Activated T-cell treated with anti-CD3 and anti-CD28 coated beads, Interleukin-2, amount 50 U/mL, for 72 hours (primary cell): ENCODE measurements at places on chromosomes 2 and 18. TPM values are rescaled to one million over a fixed set of nuclear protein-coding genes. Genes with fewer than 3 reads are reported as not detected.
A peak's percentile ranks its signal among the peaks of the same experiment; 100 is the strongest.

DNA sequence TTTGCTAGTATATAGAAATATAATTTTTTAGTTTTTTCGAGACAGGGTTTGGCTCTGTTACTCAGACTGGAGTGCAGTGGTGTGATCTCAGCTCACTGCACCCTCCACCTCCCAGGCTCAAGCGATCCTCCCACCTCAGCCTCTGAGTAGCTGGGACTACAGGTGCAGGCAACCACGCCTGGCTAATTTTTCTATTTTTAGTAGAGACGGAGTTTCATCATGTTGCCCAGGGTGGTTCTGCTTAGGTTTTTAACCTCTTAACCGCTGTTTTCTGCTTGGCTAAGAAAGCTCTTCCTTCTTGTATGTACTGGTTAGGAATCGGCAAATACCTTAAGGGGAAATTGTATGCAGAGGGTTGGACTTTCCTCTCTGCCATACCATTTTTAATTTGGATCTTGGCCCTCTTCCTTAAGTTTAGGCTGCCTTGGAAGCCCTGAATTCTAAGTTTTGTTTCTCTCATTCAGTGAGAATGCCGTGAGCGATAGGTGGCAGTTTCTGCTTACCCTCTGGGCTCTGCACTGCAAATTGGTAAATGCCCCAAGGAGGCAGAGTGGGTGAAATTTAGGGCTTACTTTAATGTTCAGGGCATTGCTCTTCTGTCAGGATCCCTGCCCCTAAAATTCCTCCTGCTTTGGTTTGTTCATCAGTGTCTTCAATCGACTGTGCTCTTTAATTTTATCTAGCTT lies 32.3 kb downstream of the EML6 start:
- DNase-seq = no peak

DNA sequence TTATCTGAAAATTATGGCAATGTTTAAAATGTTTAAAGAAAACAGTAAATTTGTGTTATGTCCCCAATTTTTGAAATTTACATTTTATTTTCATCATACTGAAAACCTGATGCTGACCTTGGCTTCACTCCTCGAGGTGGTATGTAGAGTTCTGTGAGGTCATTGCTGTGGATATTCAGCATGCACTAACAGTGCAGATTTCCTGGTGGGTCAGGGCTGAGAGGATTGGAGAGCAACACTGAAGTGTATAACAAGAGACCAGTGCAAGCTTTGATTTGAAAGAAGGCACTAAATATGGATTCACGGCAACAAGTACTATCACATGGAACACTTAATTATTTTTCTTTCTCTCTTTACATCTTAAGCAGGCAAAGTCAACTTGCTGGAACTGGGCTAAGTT lies 134.1 kb downstream of the SLC8A1 start:
- DNase-seq = no peak

- no peak for DNase-seq
These were observed 49.1 kb downstream of the CCDC195 start for GRCh38 chr2:224666951-224667553.

GRCh38 chr2:134421556-134422328 lies 167.9 kb downstream of the MGAT5 start:
- no peak for DNase-seq

- DNase-seq = no peak
These were observed 10.1 kb upstream of the LRPPRC start for GRCh38 chr2:44005846-44006245.

DNA sequence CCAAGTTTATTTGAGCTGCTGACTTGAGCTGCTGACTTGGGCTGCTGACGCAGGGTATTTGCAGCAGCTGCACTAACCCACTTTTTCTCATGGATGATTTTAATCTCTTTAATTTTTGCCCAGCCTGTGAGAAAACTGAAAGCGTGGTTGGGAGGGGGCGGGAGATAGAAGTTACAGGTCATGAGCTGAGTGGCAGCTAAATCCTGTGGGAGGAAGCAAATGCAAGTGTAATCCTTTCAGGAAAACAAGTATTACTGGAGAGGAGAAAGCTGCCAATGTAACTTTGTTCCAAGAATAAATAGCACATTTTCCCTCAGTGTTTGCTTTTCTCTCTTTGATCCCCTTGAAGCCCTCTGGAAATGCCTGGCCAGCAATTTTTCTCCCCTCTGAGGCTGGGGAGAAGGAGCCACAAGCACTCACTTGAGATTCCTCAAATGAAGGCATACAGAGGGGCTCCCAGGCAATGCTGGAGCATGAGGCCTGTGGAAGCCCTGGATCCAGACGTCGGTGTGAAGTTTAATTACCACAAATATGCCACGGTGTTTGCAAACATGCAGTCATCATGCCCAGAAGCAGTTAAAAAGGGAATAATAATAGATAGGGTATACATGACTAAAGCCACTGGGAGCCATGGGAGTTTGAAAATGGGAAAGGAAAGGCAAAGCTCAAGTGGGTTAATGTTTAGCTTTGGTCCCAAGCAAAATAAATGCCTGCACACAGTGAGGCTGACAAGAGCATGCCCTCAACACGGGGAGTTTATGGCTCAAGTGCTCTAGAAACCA lies 10.4 kb upstream of the EVA1A start:
- no peak for DNase-seq

DNA sequence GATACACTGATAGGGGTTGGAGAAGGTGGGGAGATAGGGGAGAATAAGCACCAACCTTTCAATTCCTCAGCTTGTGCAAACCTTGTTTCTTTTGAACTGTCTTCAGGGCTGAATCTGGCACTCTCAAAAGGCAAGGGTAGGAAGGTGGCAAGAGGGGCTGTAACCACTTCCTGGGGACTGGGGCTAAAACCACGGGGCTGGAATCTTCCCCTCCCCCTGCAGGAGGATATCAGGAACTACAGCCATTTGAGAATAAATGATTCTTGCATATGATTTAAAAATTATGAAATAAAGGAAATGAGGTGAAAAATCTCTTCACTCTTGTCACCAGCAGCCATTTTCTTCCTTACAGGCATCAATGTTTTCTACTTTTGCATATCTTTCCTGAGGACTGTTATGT lies 50.8 kb downstream of the ATOH8 start:
- DNase-seq = peak; percentile 22

DNA sequence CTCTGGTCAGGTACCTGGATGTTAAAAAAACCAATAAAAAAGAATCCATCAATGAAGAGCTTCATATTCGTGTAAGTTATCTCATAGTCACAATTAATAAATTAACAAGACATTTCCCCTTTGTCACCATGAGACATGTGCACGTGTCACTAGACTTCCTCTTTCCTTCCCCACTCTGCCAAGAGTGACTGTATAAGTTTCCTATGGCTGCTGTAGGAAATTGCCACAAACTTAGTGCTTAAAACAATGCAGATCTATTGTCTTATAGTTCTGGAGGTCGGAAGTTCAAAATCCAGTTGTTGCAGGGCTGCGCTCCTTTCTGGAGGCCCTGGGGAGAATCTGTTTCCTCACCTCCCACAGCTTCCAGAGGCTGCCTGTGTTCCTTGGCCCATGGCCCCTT lies 35.8 kb downstream of the SLC9A4 start:
- DNase-seq = no peak

DNA sequence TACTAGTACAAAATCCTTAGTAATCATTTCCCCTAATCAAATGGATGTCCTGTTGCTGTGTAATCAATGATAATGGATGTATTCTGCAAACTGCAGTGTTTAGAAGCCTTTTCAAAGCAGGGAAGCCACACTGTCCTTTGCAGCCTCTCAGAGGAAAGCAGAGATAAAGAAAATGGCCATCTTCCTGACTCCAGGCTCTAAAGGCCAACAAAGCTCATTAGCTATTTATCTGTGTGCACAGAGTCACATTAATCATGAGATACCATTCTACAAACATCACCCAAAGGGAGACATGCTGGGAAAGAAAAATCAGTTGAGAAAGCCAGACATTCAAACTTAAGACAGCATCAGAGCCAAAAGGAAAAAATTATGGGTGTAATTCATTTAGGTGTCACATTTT lies 165.0 kb downstream of the RAD51AP2 start:
- no peak for DNase-seq

- DNase-seq = peak; percentile 23
These were observed 132.7 kb upstream of the XPO1 start for GRCh38 chr2:61670591-61671501.

DNA sequence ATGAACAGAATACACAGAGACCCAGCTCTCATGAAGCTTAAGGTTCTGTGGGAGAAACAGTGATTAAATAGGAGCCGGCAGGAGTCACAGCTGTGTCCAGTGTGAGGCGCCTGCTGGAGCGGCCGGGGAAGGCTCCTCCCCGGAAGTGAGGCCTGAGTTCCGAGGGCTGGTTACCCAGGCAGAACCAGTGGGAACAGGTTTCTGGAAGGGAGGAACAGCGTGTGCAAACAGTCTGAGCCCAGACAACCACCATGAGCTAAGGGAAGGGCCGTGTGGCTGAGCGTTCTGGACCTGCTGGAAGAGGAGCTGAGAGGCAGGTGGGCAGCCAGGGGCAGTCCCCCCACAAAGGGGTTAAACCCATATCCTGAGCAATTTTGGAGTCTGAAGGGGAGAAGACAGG lies 26.0 kb upstream of the NPAS2 start:
- no peak for DNase-seq

DNA sequence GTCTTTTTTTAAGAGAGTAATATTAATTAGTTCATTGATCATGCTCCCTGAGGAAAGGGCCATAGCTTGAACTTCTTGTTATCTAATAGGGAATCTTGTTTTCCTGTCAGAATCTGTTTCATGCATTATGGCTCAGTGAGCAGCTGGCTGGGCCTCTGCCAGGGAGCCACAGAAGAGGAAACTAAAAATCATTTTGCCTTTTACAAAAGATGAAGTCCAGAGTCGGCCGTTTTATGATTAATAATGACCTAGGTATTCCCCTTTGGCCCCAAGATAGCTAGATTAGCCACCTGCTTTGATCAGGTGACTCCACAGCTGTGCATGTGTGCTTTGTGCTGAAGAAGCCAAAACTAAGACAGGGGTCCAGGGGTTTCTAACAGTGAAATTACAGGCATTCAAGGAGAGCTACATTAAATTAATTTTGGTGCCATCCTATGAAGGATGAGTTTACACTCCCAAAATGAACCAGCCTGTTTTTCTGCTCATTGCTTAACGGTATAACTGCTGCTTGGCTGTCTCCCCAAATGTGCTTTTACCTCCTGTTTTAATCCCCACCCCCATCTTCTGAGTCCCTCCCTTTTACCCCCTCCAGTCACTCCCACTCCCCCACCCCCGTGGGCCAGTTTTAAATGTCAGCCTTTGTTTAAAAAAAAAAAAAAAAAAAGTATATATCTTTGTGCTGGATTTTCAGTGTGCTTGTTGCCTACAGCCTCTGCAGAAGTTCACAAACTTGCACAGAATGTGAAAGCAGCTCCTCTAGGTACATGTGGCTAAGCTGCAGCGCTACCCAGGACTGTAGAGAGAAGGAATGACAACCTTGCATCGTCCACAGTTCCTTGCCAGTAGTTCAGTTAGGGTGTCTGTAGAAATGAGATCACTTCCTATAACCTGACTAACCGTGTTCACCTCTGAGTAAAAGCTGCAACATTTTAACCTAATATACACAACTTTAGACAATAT lies 93.1 kb downstream of the CABLES1 start:
- DNase-seq = peak; percentile 46

- peak; percentile 97 for DNase-seq
These were observed at the start of gene DTYMK for GRCh38 chr2:241686650-241687425. Gene DTYMK (minus strand): TSS chr2:241686815. CDS start chr2:241686783, 32 bp downstream.

- DNase-seq = peak; percentile 5
These were observed at the start of gene ATP8B1 for GRCh38 chr18:57803103-57803969. Gene ATP8B1 (minus strand): TSS chr18:57803315. CDS start chr18:57731807, 71,508 bp downstream.

DNA sequence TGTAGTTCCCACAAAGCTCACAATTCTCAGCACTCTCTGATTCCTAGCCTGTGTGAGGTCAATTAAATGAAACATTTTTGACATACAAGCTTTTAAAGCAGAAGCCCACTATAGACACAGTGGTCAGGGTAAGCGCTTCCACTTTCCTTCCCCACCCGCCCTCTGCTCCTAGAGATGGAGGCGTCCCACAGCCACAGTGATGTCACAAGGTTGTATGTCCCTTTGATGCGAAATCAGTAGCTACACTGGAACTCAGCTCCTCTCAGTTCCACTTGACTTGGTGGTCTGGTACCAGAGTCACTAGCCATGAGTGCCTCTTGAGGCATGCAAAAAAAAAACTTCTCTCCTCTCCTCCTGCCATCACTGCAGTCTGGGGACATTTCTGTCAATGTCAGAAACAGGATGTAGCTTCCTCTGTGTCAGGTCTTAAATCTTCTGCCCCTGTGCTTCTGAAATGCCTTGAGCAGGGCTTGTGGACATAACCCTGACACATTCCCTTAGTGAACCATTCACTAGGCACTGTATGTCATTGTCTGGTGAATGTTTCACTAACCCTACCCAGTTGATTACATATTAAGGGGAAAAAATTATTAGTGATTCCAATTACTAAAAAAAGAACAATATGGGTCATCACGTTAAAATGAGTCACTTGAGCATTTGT lies 7.8 kb downstream of the SULT1C4 start:
- DNase-seq = no peak

GRCh38 chr2:105782646-105783045 lies 37.9 kb downstream of the NCK2 start:
- DNase-seq = no peak

- no peak for DNase-seq
These were observed 201.9 kb upstream of the SPRED2 start for GRCh38 chr2:65634304-65634703.

GRCh38 chr2:8488001-8488738 lies 193.7 kb upstream of the ID2 start:
- peak; percentile 74 for DNase-seq

DNA sequence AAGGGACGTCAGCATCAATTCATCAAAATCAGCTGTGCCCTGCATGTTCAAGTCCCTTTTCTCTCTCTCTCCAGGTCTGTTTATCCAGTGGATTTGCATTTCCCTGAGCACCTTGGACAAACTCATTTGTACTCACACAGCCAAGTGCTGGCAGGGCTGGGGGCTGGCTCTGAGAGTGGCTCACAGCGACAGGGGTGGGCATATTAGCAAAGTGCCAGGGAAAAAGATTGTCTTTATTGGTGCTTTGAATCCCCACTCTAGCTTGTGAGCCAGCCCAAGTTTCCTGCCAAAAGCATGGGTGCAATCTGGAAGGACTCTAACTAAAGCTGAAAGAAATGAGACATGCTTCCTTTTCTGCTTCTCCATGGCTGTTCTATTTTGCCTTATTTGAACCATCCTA lies 56.6 kb downstream of the ACOXL start:
- no peak for DNase-seq

- DNase-seq = no peak
These were observed 136.7 kb downstream of the BCL2 start for GRCh38 chr18:63182861-63183260.

The TP53I3 gene
- 4.0 TPM for total RNA-seq

The CFC1 gene
- total RNA-seq = not detected

The MLPH gene
- total RNA-seq = 0.36 TPM

The OTOF gene
- 4.7 TPM for total RNA-seq

The PPIL3 gene
- 72.5 TPM for total RNA-seq
